NCI-H748 treated with DMSO at 0.1 percent for 48 hours (cell line): ENCODE measurements at places on chromosomes 2 and 18.

DNA sequence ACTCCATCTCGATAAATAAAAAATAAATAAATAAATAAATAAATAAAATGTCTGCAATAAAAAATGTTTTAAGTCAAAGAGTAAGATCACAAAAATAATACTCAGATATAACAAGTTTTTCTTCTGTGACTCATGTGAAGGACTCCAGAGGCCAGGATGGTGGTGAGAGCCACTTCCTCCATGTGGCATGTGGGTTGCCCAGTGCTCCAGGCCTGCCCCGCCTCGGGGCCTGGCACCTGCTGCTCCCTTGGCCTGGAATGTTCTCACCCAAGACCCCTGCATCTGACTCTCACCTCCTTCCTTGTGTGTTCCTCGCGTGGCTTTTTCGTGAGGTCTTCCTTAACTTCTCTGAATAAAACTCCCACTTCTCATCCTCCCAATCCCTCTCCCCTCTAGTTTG lies 77.4 kb upstream of the LDLRAD4 start:
- no peak for DNase-seq

- DNase-seq, result no peak
Observed at GRCh38 chr2:3667151-3667631, 9.2 kb downstream of the ALLC start.

GRCh38 chr2:100968146-100969145 lies 33.6 kb upstream of the RPL31 start:
- no peak for DNase-seq

GRCh38 chr2:172870396-172870795 lies 134.8 kb downstream of the RAPGEF4 start:
- no peak for DNase-seq

DNA sequence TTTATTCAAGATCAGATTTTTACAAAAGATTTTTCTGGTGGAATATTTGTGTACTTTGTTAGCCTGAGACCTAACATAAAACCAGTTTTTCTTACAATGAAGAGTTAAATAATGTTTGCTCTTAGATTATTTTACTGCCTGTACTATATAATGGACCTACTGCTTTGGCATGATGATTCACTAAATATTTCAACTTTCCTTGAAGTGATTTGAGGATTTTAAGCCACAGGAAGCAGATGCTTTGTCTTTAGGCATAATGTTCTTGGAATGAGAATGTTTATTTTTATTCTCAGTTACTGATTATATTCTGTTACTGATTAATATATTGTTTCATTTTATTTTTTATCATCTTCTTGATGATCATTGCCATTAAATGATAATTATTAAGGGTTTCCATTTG lies 175.3 kb upstream of the LRP1B start:
- no peak for DNase-seq

- no peak for DNase-seq
Observed at GRCh38 chr2:119518401-119519056, 5.8 kb downstream of the SCTR start.

GRCh38 chr2:65576861-65577601 lies 144.6 kb upstream of the SPRED2 start:
- DNase-seq, result no peak

DNA sequence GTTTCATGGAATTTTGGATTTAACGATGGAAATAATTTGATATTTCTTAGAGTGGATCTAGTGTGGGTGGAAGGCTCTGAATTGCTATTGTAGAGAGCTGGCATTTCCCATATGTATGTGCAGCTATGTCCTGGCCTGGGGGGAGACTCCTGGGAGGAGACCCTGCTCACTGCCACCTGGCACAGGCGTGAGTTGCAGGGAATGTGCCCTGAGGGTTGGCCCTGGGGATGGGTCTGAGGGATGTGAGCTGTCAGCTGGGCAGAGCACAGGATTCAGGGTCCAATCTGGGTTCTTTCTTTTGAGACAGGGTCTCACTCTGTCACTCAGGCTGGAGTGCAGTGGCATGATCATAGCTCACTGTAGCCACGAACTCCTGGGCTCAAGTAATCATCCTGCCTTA lies 120.2 kb downstream of the CLIP4 start:
- DNase-seq, result no peak

DNA sequence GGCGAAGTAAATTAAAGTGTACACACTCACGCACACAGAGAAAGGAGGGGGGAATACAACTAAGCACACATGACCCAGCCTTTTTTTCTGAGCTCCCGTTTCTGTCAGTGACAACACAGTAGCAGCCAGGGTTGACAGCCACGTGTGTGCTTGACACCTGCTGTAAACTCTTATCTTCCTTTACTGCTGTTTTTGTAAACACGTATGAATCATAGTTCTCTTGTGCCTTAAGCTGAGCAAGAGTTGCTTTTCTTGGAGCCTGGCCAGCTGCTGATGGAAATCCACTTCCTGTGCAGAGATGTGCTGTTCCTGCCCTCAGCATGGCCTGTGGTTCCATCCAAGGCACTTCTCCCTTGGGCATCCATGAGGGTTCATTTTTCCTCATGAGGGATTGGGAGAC lies 561.9 kb downstream of the GALR1 start:
- peak; percentile 94 for DNase-seq

GRCh38 chr18:50356036-50356945 lies 18.6 kb upstream of the SKA1 start:
- DNase-seq, result no peak

DNA sequence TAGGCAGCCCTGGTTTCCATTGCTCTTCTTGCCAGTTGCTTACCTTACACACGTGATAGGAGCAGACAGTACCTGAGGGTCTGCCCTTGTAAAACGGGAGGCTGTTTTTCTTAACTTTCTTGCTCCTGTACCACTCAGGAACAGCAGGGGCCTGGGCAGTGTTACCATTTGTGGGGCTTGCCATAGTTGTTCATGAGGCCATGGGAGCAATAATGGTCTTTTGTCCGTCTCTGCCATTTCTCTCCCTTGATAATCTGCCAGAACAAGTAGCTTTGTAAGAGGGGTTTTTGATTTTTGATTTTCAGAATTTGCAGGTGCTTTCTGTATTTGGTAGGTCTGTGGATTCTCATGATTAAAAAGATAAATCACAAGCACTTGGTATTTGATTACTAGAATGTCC lies 259.0 kb downstream of the PHLPP1 start:
- no peak for DNase-seq

DNA sequence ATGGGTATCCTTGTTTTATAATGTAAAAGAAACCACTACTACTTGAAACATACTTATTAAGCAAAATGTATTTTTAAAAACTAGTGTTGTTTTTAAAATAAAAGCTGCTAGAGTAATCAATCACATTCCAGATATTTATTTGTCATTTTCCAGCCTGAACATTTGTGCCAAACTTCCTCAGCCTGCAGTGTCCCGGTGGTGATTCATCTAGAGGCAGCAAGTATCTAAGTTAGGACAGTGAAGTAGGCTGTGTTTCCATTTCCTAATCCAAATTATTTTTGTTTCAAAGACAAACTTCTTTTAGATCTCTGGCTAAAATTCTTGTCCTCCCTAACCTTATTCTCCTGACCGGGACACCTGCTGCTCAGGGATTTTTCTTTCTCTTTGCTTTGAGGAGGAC lies 12.8 kb upstream of the GCG start:
- no peak for DNase-seq

GRCh38 chr2:230219419-230220331 lies at the start of gene SP110:
TSS of gene SP110 (minus strand) at chr2:230219984. CDS start at chr2:230216927, 3,057 bp downstream.
- no peak for DNase-seq

DNA sequence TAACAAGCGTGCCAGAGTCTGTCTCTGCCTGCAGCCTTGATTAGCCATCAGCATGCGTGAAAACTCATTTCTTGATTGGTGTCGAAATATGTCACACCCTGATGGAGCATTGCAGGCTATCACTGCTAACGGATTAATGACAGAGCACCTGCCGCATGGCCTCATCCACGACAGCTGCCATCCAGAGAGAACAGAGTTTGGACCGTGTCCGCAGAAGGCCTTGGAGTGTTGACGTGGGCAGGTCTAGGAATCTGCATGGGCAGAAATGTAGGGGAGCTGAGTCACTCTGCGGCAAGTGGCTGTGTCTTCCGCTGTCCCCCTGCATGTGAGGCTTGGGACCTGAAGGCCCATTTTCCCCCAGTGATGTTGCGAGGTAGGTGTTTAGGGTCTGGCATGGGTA lies 43.0 kb downstream of the KLHL29 start:
- no peak for DNase-seq

- no peak for DNase-seq
Observed at GRCh38 chr2:221189431-221190067, 382.6 kb downstream of the EPHA4 start.

- DNase-seq, result no peak
Observed at GRCh38 chr2:232993231-232993821, 19.7 kb downstream of the NGEF start.

DNA sequence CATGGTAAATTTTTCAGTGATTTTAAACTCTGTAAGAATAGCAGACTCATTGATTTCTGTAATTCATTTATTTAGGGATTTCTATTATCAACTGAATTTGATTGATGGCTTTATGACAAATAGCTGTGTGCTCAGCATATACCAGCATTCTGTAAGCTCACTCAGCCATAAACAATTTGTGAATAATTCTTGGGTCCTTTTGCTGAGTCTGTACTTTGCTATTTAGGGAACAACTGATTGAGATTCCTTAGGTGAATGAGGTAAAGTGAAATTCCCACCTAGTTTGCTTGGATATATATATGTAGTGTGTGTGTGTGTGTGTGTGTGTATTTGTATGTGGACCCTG lies 76.7 kb upstream of the CAVIN2 start:
- no peak for DNase-seq

- no peak for DNase-seq
Observed at GRCh38 chr18:42530276-42530675, 575.2 kb downstream of the PIK3C3 start.

GRCh38 chr18:79193826-79194225 lies 124.6 kb downstream of the ATP9B start:
- DNase-seq, result no peak

GRCh38 chr18:79950515-79951341 lies 725 bp downstream of the SLC66A2 start:
- DNase-seq, result no peak

- DNase-seq, result no peak
Observed at GRCh38 chr2:207110310-207110709, 55.4 kb downstream of the KLF7 start.

DNA sequence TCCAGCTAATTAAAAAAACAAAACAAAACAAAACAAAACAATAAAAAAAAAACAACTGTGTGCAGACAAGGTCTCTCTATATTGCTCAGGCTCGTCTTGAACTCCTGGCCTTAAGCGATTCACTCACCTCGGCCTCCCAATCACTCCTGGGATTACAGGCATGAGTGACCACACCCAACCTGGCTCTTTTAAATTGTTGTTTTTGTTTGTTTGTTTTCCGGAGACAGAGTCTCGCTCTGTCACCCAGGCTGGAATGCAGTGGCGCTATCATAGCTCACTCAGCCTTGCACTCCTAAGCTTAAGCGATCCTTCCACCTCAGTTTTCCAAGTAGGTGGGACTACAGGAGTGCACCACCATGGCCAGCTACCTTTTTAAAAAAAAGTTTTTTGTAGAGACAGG lies 201.6 kb downstream of the EN1 start:
- DNase-seq, result no peak

DNA sequence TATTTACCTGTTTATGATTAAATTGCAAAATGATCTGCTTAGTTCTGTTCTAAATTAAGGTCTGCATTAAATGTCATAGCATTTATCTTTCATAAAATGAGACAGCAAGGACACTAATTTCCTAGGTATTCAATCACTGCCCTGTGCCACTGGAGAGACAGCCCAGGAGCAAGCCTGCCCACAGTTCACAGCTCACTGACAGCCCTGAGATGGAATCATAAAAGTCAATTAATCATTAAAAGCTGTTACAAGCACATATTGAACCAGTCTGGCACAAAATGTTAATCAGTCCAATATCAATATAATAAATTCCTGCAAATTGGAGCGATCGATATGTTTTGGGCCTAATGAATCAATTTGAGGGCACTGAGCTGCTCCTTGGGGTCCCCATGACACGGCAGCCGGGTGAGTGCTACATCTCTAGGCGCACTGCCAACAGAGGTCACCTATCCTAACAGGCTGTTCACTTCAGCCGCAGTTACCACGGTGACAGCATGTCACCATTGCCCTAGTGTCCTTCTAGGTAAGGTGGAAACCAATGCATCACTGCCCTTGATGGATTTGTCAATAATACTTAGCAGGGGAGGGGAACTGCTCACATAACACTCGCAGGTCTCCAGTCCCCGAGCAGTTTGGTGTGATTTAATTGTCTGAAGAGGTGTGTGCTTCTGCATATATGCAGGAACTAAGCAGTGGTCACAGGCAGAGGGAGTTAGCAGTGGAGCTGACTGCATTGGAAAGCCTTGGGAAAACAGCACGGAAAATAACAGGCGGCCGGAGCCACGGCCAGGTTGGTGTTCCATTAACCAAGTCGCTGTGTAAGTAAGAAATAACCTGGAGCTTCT lies 47.3 kb downstream of the POU3F3 start:
- peak; percentile 84 for DNase-seq

DNA sequence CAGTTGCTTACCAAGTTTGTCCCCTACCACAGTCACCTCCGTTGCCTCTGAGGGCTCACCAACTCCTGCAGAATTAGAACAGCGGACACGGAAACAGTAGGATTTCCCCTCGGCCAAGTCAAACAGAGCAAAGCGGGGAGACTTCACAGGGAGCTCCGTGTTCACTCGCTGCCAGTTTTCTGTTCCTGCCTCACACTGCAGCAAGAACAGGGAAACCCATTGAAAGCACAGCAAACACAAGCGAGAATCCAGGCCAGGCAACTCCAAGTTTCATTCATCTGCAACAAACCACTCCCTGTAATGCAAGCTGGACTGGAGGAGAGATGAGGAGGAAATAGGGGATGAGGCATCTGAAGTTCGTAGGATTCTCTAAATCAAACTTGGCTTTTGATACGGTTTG lies 84.2 kb downstream of the MYOM1 start:
- no peak for DNase-seq

DNA sequence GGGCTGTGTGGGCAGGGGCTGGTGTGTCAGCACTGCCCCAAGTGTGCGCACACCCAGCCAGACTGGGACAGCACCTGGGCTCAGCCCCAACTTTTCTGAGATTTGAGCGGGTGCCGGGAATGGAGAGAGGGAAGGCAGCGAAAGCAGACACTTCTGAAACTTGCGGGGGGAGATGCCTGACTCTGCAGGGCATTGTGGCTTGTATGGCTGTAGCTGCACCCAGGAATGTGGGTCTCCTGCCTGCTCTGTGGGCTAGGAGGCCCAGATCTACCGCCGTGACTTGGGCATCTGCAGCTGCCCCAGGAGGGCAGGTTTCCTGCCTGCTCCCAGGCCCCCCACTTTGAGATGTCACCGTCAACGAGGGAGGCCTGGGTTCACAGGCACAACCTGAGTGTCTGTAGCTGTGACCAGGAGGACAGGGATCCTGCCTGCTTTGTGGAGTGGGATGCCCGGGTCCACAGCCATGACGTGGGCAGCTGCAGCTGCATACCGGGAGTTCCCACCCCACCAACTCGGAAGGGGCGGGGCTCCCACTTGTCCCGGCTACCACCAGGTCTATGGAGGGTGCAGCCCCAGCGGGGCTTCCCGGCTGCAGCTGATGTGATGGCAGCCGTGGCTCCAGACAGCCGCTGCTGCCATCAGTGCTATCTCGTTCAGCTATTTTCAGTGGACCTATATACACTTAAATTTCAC lies 95.3 kb downstream of the DOK6 start:
- DNase-seq, result no peak

- DNase-seq, result no peak
Observed at GRCh38 chr2:234874347-234875046, 77.3 kb upstream of the SH3BP4 start.
